ENCODE measurements at places on chromosomes 7 and 10.

DNA sequence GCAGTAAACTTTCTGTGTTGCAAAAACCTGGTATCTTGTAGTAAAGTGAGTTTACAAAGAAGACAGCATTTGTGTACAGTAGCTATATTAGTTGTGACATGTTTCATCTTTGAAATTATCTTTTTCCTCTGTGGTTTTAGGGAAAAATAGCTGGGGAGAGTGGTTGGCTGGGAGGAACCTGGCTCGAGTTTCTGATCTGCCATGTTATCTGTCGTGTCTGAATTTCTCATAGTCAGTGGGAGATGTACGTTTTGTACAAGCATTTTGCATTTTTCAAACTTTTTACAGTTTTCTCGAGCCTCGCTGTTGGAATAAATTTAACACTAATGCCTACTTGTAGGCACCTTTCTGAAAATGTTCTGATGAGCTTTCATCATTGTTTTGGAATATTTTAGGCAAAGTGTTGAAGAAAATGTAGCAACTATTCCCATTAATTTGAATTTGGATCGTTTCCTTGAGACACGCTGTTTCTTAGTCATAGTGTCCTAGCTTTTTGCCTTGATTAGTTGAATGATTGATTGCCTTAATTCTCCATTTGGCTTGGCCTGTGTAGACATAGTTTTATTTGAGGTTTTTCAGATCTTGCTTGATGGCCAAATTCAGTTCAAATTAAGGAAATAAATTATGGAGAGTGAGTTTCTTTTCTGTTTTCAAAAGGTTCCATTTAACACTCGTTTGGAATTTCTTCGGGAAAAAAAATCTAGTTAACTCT is 65.1 kb downstream of the CAMK1D start:
- DNase-seq = no peak

GRCh38 chr7:132533916-132534315 is 42.4 kb downstream of the PLXNA4 start:
- no peak for DNase-seq

DNA sequence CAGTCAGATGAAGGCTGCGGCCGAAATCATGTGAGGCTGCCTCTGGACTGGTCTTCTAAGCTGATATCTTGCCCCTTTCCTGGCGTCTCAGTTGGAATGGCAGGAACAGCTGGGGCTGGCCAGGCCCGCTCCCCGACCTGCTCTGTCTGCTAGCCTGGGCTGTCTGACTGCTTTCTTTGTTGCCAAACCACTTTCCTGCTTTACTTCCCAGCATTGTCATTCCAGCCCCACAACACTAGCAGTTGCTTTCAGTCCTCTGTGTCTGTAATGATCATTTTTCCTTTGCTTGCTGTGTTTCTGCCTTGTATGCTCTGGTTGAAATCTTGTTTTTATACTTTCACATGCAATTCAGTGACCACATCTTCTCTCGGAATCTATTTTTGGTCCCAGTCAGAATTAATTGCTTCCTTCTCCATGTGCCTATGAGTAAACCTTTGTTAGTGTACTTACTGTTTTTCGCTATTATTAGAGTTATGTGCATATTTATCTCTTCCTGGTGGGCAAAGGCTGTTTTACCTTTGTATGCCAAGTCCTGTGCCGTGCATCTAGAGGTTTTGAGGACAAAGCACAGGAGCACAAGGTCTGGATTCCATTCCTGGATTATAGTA is 21.6 kb downstream of the PRPF18 start:
- no peak for DNase-seq

DNA sequence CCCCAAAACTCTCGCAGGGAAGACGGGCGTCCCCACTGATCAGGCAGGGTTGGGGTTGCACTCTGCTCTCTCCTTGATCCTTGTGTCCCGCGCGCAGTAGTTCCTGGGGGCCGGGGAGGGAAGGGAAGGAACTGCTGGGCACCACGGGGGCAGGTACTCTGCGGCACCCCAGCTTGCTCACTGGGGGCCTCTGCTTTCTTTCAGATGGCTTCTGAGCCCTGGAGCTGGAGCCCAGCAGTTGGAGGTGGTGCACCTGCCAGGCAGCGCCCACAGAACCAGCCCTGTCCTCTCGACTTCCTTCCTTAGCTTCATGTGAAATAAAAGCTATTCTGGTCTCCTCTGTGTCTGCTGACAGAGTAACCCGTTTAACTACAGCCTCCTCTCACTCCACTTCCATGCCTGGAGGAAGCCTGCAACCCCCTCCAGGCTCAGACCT is 12.2 kb downstream of the PLAC9 start:
- peak; percentile 11 for DNase-seq

DNA sequence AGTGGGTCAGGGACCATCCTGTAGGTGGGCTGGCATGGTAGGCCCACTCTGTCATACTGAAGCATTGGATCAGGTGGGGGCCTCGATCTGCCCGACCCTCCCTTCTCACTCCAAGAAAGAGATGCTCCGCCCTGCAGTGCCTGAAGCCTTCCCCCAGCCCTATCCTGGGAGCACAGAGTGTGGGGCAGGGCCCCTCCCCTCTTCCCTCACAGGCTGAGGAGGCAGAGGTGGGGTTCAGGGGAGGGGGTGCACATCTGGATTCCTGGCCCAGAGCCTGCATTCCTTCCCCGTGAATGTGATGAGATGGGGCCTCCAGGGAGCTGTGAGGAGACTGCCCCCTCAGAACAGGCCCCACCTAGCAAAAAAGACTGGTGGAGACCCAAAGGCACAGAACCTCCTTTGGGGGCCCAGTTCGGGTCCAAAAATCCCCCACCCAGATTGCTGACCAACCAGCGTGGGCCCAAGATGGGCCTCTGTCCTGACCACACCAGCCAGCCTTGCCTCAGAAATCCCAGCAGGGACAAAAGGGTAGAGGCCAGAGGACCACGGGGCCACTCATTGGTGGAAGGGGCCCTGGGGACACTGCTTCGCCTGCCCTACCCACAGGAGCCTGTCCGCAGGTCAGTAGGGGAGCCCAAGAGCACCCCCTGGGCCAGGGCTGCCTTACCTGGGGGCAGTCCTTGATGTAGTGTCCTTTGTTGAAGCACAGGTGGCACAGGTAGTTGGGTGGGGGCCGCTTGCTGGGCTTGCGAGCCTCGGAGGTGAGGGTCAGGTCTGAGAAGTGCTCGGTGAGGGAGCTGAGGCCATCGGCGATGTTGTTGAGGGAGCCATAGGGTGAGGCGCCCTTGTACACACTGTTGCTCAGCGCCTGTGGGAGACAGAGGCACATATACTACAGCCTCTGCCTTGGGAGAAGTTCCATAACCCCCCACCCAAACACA is 13.3 kb downstream of the ZCCHC24 start:
- DNase-seq = no peak

DNA sequence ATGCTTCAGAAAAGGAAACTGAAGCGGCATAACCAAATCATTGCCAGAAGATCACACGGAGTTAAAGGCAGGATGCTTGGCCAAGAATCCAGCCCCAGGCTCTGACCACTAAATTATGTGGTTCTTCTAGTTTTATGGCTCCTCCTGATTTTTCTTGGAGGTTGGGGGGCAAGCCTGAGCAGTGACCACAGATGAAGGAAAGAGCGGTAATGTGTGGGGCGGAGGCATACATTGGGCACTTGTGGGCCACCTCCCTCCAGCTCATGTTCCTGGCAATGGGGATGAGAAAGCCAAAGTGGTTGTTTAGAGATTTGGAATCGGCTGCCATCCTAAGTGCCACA is 3.2 kb downstream of the TRPV6 start:
- DNase-seq = no peak
